ENCODE measurements at places on chromosomes 3 and 15.

- H3K4me1 ChIP-seq, result peaks cover 21% of the 10 kb centered on the region
- H3K27me3 ChIP-seq, result no peaks in the 10 kb centered on the region
- no peak for DNase-seq
Measured at GRCh38 chr15:64349375-64349774, 6.6 kb downstream of the CSNK1G1 start.

- no peaks in the 10 kb centered on the region for H3K4me1 ChIP-seq
- DNase-seq, result no peak
- no peak overlapping the region for H3K4me3 ChIP-seq
- no peak overlapping the region for H3K27ac ChIP-seq
- H3K27me3 ChIP-seq, result no peaks in the 10 kb centered on the region
Measured at GRCh38 chr3:13712682-13713180, 163.8 kb downstream of the FBLN2 start.

DNA sequence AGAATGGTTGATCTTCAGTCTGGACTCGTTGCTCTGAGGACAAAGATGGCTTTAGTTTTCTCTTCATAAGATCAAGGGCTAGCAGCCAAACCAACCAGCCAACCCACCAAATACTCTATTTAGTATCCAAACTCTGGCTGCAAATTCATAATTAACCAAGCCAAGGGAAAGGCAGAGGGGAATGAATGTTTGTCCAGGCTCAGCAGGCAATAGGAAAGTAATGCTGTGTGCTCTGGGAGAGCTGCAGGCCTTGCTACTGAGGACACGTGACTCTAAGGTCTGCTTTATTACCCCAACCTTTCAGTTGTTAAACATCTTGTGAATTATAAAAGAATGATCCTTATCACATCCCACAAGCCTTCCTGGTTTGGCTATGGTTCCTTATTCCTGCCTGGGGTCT lies 52.3 kb upstream of the GALNT15 start:
- H3K27ac ChIP-seq, result no peak overlapping the region
- DNase-seq, result no peak
- no peaks in the 10 kb centered on the region for H3K36me3 ChIP-seq
- H3K27me3 ChIP-seq, result no peaks in the 10 kb centered on the region

GRCh38 chr15:85530079-85530478 lies 149.7 kb downstream of the AKAP13 start:
- no peak overlapping the region for H3K4me3 ChIP-seq
- peaks cover 26% of the 10 kb centered on the region for H3K36me3 ChIP-seq
- no peak for DNase-seq
- peaks cover 34% of the 10 kb centered on the region for H3K4me1 ChIP-seq
- H3K27me3 ChIP-seq, result no peaks in the 10 kb centered on the region

DNA sequence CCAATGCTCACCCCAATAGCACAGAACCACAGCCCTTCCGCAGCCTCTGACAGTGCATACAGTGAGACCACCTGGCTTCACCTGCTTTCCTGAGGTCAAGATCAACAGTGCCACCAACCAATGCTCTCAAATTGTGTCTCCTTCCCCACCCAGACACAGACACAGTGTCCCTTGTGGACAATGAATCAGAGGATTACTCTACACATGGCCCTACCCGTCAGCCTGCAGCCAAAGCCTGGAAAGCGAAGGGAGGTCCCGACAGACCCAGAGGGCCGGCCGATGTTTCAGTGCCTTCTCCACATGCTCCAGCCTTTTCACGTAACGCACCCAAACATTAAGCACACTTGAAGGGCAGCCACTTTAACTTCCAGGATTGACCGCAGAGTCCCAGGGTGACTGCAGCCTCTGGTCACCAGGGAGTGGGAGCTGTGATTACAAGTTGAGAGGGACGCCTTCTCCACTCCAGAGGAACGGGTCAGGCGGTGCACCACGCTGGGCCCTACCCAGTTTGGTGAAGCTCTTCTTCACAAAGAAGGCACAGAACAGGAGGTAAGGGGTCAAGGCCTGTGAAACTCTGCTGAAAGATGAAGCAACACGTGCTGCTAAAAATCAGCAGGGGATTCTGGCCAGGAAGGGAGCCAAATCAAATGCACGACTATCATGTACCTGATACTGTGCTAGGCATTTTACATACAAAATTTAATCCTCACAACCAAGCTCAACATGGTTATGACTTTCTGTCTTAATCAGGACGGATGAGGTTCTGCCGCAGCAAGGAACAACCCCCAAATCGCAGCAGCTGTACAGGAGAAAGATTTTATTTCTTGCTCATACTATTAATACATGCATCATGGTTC lies 17.2 kb downstream of the KLHL25 start:
- DNase-seq, result no peak
- H3K4me3 ChIP-seq, result no peak overlapping the region
- no peaks in the 10 kb centered on the region for H3K27me3 ChIP-seq
- H3K27ac ChIP-seq, result no peak overlapping the region

DNA sequence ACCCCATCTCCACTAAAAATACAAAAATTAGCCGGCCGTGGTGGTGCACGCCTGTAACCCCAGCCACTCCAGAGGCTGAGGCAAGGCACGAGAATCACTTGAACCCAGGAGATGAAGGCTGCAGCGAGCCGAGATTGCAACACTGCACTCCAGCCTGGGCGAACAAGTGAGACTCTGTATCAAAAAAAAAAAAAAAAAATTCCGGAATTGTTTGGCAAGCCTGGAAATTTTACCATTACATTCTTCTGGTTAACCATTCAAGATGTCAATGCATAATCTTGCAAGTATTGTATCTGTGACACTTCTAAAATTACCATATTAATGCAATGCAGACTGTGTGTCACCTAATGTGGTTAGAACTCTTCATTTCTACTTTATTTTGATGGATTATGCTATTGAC lies 67.0 kb downstream of the CSNK1G1 start:
- H3K36me3 ChIP-seq, result peaks cover 14% of the 10 kb centered on the region
- no peak overlapping the region for H3K4me3 ChIP-seq
- no peak for DNase-seq
- H3K4me1 ChIP-seq, result peaks cover 9% of the 10 kb centered on the region
- no peak overlapping the region for H3K27ac ChIP-seq
- no peaks in the 10 kb centered on the region for H3K27me3 ChIP-seq

DNA sequence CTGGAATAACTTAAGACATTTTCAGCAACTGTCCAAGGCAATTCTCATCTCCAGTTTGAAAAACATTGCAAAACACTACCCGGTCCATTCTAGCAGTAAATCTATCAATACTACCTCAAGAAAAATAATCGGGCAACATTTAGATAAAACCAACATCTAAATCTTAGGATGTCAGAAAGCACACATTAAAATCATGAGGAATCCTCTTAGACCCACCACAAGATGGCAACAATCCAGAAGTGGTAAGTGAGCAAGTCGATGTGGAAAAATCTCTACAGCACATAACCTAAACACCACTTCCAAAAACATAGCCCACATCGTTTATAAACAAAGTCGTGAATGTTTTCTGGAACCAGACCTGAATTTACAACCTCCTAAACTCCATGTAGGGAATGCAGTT lies 5.7 kb downstream of the PLCH1 start:
- H3K27ac ChIP-seq, result no peak overlapping the region
- H3K4me1 ChIP-seq, result peaks cover 11% of the 10 kb centered on the region
- DNase-seq, result no peak
- H3K27me3 ChIP-seq, result peaks cover 42% of the 10 kb centered on the region
- no peaks in the 10 kb centered on the region for H3K36me3 ChIP-seq

GRCh38 chr15:72168131-72168807 lies 29.3 kb downstream of the GRAMD2A start:
- no peak overlapping the region for H3K27ac ChIP-seq
- H3K36me3 ChIP-seq, result no peaks in the 10 kb centered on the region
- H3K4me3 ChIP-seq, result no peak overlapping the region
- peaks cover 6% of the 10 kb centered on the region for H3K27me3 ChIP-seq
- peaks cover 10% of the 10 kb centered on the region for H3K4me1 ChIP-seq

- H3K27me3 ChIP-seq, result no peaks in the 10 kb centered on the region
- no peak overlapping the region for H3K27ac ChIP-seq
- peaks cover 6% of the 10 kb centered on the region for H3K36me3 ChIP-seq
- no peak overlapping the region for H3K4me3 ChIP-seq
Measured at GRCh38 chr3:44392489-44392888, 53.9 kb downstream of the TCAIM start.

DNA sequence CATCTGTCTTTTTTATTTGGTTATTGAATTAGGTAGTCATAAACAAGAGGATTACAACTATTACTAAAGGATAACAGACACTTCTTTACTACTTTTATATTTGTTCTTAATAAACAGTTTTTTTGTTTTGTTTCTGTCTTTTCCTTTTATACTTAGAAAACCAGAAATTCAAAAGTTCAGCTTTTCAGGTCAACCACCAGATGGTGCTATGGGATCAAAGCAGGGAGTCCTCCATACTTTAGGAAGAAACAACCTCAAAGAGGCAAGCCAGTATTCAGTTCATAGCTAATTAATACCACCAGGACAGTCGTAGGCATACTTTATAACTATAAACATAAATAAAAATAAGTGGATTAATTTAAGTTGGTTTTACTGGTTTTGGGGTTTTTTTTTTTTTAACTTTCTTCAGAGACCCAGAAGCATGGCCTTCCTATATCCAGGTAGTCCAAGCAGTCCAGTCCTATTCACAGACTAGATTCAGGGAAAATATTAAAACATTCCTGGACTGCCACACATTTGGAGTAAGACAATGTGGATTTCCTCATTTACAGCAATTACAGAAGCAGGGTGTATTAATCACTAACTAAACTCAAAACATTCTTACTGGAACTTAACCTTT lies 16.0 kb upstream of the EID1 start:
- no peak overlapping the region for H3K4me3 ChIP-seq
- peaks cover 2% of the 10 kb centered on the region for H3K27me3 ChIP-seq
- DNase-seq, result peak; percentile 20
- H3K36me3 ChIP-seq, result peaks cover 3% of the 10 kb centered on the region

DNA sequence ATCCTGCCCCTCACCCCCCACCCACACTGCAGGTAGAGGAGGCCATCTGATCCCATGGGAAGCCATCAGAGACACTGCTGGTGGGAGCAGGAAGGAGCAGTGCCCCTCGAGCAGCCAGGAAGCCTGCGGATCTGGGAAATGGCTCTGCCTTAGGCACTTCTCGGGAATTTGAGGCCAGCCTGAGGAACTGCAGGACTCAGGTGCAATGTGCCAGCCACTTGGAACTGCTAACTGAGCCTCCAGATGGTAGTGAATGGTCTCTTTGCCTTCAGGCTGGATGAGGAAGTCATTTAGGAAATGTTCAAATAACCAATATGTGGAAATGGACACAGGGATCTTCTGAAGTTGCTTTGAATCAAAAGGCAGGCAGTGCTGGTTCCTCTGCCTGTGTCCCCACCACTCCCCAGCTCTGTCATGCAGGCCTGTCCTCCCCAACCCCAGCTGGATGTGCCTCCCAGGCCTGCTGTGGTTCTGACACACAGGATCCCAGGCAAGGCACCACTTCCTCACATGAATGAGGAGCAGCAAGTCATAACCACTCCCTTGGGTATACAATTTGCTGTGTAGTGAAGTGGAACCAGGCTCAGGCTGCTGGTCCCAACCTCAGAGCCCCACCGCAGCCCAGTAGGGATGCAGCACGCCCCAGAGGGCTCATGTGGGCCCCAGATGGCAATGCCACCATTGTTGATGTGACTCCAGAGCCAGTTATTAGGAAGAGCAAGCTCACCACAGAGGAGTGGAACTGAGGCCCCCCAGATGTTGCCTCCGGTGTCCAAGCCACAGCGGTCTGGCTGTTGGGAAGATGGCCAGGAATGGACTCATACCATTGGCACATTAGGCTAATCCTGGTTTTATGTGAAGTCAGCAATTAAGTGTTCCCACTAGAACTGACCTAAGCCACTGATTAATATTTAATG lies 46.5 kb upstream of the LIMD1 start:
- peaks cover 20% of the 10 kb centered on the region for H3K4me1 ChIP-seq
- no peaks in the 10 kb centered on the region for H3K36me3 ChIP-seq
- no peak for DNase-seq
- H3K4me3 ChIP-seq, result no peak overlapping the region
- H3K27me3 ChIP-seq, result no peaks in the 10 kb centered on the region

DNA sequence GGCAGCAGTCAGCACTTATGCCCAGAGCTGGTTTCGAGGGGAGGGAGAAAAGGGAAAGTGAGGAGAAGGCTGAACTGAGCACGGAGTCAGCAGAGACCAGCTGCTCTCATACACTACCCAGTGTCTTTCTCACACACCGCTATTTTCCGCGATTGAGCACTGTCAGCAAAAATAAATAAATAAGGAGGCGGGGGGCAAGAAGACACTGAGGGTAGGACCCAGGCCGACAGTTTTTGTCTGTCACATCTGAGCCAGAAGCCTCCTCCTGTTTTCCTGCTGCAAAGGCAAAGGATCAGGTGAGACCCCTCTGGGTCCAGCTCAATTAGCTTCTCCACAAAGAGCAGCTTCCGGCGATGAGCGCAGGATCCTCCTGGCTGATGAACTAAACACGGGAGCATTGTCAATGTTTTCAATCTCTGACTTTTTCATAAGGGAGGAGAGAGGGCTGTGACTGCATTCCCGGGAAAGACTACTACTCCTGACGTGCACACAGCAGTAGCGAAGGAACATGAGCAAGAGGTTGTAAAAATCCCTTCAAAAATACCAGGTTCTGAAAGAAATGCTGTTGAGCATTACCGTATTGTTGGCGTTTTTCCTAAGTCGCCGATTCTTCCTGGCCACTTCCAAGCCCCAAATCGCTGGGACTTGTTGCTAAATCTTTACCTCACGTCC lies 1.3 kb downstream of the FRMD5 start:
- peaks cover 15% of the 10 kb centered on the region for H3K4me1 ChIP-seq
- no peak overlapping the region for H3K27ac ChIP-seq
- no peak for DNase-seq
- no peaks in the 10 kb centered on the region for H3K36me3 ChIP-seq
- peaks cover 58% of the 10 kb centered on the region for H3K27me3 ChIP-seq

DNA sequence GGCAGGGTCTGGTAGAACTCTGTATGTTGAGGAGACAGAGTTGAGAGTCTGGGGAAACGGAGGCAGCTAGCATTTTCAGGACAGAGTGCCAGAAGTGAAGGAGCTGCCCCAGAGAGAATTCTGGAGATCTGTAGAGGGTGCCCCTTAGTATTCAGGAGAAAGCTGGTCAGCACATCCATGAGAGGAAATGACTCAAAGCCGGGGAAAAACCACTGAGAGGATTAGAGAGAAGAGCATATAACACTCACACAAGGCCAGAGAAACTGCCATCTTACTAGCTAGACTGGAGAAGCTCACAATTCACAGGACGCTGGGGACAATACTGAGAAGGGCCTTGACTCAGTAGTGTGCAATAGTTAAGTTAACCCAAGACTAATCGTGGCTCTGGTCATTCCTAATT lies 75.7 kb upstream of the DPPA4 start:
- H3K4me3 ChIP-seq, result no peak overlapping the region
- no peaks in the 10 kb centered on the region for H3K36me3 ChIP-seq
- no peak overlapping the region for H3K27ac ChIP-seq
- DNase-seq, result no peak
- no peaks in the 10 kb centered on the region for H3K4me1 ChIP-seq

- DNase-seq, result no peak
- H3K4me1 ChIP-seq, result peaks cover 22% of the 10 kb centered on the region
- no peak overlapping the region for H3K27ac ChIP-seq
- H3K4me3 ChIP-seq, result peak overlapping the region; percentile 99
- peaks cover 3% of the 10 kb centered on the region for H3K27me3 ChIP-seq
- peaks cover 4% of the 10 kb centered on the region for H3K36me3 ChIP-seq
Measured at GRCh38 chr15:74696808-74697207, 984 bp upstream of the EDC3 start.

- H3K27ac ChIP-seq, result no peak overlapping the region
- no peaks in the 10 kb centered on the region for H3K4me1 ChIP-seq
- DNase-seq, result peak; percentile 41
- no peak overlapping the region for H3K4me3 ChIP-seq
Measured at GRCh38 chr3:13884851-13885703, 5.2 kb upstream of the WNT7A start.

- DNase-seq, result no peak
- peaks cover 4% of the 10 kb centered on the region for H3K4me1 ChIP-seq
- no peaks in the 10 kb centered on the region for H3K36me3 ChIP-seq
- H3K4me3 ChIP-seq, result no peak overlapping the region
Measured at GRCh38 chr15:60134609-60135008, 130.5 kb downstream of the FOXB1 start.
